ENCODE measurements at places on chromosomes 5 and 9.

- DNase-seq, result no peak
These were observed 111.2 kb downstream of the SV2C start for GRCh38 chr5:76194340-76194739.

- no peak for DNase-seq
These were observed 11.1 kb downstream of the FCN2 start for GRCh38 chr9:134891713-134892112.

DNA sequence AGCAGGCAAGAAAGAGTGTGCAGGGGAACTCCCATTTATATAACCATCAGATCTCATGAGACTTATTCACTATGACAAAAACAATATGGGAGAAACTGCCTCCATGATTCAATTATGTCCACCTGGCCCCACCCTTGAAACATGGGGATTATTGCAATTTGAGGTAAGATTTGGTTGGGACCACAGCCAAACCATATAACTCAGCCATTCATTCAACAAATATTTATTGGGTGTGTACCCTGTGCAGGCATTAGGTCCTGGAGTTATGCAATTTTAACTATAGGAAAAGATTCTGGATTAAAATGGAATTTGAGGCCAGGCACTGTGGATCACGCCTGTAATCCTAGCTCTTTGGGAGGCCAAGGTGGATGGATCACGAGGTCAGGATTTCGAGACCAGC lies 124.2 kb upstream of the GAS1 start:
- DNase-seq, result no peak

DNA sequence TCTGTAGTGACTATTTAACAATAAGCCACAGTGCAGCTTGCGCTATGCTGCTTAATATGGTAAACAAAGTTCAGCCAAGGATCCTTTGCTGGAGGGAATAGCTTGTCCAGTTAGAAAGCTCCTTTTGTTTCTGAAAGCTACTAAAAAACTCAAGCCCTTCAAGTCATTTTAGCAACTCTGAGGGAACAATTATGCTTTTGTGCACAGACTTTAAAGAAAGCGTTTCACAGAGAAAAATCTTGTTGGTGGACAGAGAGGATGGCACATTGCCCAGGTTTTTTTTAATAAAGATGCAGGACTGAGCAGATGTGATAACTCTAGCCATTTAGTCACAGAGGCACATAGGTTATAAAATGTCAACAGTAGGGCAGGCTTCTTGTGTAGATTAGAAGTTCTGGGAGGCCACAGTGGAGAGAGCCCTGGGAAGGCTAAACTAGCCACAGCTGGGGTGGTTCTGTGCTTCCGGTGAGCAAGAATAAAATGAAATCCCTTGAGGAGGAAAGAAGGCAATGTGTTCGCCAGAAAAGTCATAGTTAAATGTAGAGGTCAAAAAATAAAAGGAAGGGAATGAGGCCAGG lies 63.4 kb downstream of the ALDH7A1 start:
- no peak for DNase-seq

DNA sequence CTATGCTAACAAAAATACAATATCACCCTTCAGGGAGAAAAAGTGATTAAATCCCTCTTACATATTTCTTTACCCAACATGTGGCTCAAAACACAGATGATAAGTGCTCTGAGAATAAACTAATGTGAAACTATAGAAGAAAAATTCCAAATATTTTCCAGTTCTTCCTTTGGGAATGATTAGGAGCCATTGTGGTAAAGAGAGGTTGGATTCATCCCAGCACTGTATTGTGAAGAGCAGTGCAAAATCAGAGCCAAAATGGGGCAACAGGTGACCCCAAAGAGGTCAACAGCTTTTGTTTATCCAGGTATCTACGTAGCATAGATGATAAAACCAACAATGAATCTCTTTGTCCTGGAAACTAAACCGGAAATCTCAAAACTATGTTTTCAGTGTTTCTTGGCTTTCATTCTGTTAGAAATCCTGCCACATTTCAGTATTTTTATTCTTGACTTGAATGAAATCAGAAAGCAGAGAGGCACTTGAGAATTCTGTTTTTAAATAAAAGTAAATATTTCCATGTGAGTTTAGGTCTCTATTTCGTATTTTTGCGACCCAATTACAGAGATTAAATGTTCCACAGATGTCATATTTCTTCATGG lies 120.4 kb upstream of the FST start:
- no peak for DNase-seq

- DNase-seq, result no peak
These were observed 44.8 kb upstream of the SNX2 start for GRCh38 chr5:122730037-122730436.

GRCh38 chr9:137482094-137482781 lies 23.1 kb upstream of the NSMF start:
- no peak for DNase-seq

DNA sequence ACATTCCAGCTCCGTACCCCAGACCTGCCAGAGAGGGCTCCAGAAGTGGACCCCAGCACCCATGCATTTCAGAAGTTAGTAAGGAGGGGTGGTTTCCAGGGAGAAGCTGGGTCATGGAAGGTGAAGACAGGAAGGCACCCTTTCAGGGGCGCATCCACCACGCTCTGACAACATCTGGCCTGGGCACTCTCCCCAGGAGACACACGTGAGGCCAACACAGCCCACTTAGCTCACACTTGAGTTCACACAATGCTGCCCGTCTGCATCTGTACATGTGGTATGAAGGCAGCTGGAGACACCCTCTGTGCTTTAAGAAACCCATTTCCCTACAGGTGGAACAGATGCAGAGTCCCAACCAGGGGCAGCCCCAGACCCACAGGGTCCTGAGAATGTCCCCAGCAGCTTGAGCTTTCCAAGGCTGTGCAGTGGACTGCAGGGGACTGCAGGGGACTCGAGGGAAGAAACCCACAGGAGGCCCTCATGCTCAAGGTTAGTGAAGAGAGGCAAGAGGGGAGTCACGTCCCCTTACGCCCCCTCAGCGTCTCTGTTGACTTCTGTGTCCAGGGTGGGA lies 326.8 kb upstream of the IRX1 start:
- DNase-seq, result no peak

DNA sequence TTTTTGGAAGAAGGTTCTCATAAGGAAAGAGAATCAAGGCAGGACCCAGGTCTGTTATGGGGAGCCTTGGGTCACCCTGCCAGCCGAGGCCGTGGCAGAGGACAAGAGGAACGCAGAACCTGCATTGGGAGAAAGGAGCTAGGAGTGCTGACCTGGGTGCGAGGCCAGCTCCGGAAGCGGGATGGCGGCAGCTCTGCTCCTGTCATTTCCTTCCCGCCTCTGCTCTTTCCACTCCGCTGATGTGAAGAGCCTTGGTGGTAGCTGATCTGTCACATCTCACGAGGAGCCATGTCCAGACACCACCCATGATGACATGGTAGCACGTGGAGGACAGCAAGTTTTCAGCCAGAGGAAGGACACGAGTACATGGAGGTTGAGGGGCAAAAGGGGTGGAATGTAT lies 109.5 kb upstream of the COL5A1 start:
- no peak for DNase-seq

- DNase-seq, result no peak
These were observed 68.5 kb downstream of the ANKRD31 start for GRCh38 chr5:75168026-75168735.

DNA sequence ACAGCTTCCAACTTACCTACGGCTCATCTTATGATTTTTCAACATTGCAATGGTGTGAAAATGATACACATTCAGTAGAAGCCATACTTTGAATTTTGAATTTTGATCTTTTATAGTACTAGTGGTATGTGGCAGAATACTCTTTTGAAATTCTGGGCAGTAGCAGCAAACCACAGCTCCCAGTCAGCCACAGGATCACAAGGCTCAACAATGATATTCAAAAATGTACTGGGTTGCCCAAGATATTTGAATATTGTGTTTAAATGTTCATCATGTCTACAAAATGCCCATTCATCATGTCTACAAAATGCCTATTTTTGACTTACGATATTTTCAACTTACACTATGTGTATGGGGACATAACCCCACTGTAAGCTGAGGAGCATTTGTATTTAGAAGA lies 81.3 kb upstream of the PRR16 start:
- DNase-seq, result no peak

- DNase-seq, result no peak
These were observed 265.4 kb downstream of the RASEF start for GRCh38 chr9:82797534-82797933.

DNA sequence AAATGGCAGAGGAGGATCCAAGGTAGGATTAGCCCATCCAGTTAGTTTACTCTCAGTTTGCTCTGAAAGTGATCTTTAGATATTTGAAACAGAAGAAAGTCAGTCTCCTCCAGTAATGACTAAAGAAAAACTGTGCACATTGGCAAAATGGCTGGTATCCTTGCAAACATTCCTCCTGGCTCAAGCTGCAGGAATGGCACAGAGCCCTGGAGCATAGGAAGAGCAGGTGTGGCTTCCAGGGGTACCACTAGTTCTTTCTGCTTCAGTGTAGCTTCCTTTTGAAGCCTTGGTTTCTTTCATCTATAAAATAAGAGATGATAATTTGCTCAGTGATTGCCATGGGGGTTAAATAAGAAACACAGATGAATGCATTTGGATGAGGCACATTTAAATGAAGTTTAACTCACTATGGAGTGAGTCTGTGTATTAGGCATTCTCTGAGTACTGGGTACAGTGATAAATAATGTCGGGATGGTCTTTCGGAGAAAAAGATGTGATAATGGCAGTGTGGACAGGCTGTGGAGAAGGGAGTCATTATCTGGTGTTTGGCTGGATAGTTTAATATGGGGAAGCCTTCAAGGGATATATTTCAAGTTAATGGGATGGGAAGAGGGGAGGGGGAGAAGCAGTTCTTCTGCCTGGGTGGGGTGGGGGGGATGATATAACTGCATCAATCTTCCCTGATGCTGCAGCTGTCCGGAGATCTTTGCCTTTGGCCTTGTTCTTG lies 217.3 kb upstream of the KLF4 start:
- DNase-seq, result no peak

GRCh38 chr9:32518276-32518675 lies 7.7 kb downstream of the RIGI start:
- DNase-seq, result no peak

DNA sequence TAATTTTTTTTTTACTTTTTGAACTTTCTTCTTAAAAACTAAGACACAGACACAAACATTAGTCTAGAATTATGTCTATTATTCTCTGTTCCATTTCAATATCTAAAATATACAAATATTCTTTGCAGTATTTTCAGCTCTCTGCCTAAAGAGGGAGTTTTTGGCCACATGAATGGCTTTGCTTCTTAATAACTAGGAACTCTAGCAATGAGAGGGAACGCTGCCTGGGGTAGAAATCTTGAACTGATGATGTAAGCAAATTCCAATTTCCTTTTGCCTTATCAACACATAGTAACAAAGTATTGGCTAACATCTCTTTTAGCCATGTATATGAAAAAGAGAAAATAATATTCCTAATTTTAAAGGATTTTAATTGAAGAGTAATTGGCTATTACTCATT lies 51.9 kb downstream of the SLC25A46 start:
- DNase-seq, result no peak

- no peak for DNase-seq
These were observed 24.7 kb upstream of the NUDT12 start for GRCh38 chr5:103587185-103587748.

DNA sequence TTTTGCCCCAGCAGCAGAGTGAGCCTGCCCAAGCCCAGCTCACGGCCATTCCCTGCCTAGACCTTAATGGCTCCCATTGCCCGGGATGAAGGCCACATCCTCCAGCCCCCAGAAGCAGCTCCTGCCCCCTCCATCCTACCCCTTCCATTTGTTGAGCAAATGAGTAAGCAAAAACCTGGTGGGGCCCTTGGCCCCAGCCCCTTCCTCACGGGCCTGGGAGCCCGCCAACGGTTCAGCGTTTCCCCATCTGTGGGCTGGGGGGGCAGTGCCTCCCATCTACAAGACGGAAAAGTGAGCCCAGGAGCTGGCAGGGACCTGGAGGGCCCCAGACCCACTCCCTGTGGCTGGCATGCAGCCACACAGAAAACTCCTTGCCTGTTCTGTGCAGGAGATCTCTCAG lies 4.4 kb downstream of the CCDC187 start:
- no peak for DNase-seq

- DNase-seq, result no peak
These were observed 9.9 kb upstream of the GLIS3 start for GRCh38 chr9:4309806-4310205.

- no peak for DNase-seq
These were observed 254.2 kb upstream of the NR4A3 start for GRCh38 chr9:99567436-99567835.

- DNase-seq, result no peak
These were observed 266.5 kb upstream of the ITGA1 start for GRCh38 chr5:52521236-52521635.

- no peak for DNase-seq
These were observed 71.4 kb downstream of the RFK start for GRCh38 chr9:76322810-76323209.

DNA sequence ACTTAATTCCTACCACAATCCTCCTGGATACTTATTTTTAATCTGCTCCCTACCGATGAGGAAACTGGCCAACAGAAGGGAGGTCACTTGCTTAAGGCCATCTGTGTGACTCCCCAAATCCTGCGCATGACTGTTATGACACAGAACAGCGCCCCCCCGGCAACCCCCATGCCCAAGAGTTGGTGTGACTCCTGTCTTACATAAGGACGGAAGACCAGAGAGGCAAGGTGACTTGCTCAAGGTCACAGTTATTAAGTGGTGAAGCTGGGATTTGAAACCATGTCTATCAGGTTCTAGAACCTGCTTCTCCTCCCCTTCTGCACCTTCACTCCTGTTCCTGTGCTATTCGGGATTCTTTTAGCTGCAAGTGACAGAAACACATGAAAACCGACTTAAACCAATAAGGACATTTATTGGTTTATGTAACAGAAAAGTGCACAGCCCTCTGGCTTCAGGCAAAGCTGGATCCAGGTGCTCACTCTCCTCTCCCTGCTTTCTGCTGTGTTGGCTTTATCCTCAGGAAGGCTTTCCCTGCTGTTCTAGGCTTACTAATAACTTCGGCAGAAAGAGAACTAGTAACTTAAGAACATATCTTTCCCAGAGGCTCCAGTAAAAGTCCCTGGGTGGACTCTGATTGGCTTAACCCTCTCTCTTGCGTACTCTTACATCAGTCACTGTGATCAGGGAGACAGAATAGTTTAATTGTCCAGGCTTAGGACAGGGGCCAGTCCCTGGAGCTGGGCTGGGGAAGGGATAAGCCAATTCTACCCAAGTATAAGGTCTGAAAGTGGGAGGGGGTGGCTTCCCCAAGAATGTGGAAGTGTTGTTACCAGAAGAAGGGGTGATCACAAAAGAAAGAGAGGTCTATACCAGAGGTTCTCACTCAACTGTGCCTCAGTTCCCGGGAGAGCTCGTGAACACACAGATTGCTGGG lies 43.7 kb downstream of the FGF18 start:
- DNase-seq, result no peak

DNA sequence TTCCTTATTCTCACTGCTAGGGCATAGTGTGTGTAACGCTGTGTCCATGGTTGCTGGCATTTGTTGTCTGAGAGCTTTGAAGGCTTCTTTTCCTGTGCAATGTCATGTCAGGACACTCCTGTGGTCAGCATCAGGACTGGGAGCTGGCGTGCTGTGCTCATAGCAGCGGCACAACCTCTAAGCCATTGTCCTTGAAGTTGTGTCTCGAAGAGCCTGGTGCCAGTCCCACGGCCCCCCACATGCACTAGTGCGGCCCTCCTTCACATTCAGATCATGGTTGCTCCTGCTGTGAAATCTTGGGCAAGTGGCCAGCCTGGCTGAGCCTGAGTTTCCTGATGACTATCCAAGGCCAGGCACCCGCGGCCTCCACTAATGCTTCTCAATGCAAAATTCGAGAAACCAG lies 32.4 kb downstream of the PDZD2 start:
- no peak for DNase-seq
